ENCODE measurements at places on chromosomes 12 and 14. TPM values are rescaled to one million over a fixed set of nuclear protein-coding genes. Genes with fewer than 3 reads are reported as not detected.

FOXA1 gene
- polyA plus RNA-seq: 0.20 TPM

FITM1 gene
- polyA plus RNA-seq: 123 TPM

ASCL1 gene
- 0.16 TPM for polyA plus RNA-seq

GSG1 gene
- polyA plus RNA-seq: 9.0 TPM

HAL gene
- 0.10 TPM for polyA plus RNA-seq

MSI1 gene
- 2.9 TPM for polyA plus RNA-seq

All from muscle of back (tissue), 13 donors.